ENCODE measurements at places on chromosomes 1 and 21.

- no peak for DNase-seq
Observed at GRCh38 chr1:22750685-22751051, 40.0 kb downstream of the EPHB2 start.

GRCh38 chr1:60988891-60989290, 93.5 kb upstream of the NFIA start:
- DNase-seq = no peak

GRCh38 chr21:41926117-41926806, 27.6 kb downstream of the C2CD2 start:
- no peak for DNase-seq

DNA sequence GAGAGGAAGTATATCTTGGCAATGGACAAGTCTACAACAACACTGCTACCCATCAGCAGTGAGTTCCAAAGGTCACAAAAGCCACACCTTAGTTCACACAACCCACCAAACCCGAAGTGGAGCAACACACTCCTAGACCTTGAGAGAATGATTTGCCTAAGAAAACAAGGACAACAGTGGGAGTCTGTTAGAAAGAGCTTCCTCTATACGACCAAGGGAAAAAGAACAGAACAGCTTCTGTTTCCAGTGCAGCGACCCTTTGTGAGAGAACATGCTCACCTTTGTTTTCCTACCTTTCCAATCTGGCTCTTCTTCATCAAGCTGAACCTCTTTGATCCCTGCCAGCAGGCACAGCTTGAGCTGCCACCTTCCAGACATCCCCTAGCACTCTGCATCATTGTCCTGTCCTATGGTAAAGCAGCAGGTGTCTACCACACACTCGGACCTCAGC, 56.7 kb upstream of the PALMD start:
- DNase-seq = no peak

DNA sequence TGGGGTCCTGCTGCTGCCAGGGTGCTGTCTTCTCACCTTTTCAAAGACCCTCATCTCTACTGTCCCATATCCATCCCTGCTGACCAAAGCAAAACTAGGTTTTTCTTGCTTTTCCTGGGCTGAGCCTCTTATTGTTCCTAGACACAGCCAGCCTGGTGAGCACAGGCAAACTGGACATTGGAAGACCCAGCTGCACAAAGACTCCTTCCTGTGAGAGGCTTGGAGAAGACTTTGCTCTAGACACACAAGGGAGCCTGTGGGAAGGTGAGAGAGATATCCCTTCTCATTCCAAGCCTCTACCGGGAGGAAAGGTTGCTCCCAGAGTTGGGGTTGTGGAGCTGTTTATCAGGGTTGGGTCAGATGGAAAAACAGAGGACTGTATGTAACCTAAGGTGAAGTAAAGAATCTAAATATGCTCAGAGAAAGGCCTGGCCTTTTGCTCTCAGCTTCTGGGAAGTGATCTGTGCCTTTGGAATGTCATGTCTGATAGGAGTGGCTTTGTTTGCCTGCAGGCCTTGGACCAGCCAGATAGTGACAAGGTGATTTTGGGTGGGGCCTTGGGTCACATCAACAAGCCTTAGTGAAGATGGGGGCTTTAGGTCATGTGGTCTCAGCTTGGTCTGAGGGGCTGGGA, 87.6 kb upstream of the RUNX1 start:
- DNase-seq = no peak

DNA sequence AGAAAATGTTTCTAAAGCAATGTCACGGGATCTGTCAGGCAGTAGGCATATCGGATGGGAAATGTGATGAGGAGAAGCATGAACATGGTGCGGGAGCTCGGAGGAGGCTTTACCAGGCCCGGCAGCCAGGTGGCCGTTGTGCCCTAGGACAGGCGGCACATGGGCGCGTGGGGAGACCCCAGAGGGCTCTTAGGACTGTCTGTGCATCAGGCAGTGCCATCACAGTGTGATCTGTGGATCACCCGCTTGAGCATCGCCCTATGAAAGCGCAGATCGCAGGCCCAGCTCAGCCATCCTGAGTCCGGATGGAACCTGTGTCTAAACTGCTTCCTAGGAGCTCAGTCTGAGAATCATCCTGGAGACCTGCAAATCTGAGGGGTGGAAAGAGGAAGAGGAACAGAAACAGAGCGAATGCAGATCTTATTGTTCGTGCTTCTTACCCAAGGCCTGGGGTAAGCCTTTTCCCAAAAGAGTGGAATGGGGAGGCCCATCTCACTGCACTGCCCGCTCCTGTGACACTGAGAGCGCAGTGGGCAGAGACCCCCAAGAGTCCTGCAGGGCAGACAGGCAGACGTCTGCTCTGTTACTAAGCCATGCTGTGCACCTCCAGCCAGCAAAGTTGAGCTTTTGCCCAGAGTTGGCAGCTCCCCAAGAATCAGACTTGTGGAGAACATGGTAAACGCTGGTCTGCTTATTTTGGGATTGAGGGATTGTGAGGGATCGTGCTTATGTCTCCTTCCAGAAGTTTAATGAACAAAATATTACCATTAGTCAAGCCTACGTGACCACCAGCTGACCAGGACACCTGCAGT, 251.0 kb downstream of the RHOU start:
- DNase-seq = no peak

DNA sequence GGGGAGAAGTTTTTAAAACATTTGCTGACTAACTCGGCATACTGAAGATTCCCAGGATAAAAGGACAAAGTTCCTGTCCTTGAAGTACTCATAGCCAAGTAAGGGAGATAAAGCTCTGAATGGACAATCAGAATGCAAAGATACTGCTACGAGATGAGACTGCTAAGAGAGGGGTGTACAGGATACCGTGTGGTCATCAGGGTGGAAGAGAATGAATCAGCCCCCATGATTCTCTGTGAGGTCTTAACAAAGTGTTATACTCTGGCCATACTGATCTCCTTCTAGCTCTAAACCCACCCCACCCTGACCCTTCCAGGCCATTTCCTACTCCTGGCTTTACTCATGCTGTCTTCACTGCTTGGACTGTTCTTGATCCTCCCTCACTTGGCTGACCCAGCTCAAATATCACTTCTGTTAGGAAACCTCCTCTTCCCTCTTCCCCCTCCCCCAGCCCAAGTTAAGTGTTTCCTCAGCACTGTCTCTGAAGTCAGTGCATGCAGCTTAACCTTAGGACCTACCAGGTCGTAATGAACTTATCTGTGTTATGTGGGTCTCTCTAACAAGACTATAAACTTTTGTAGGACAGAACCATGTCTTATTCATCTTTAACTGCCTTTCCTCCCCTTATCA, 15.8 kb upstream of the MAGOH start:
- no peak for DNase-seq

Data from stimulated activated CD4-positive, alpha-beta T cell treated with anti-CD3 and anti-CD28 coated beads, Interleukin-1b, Interleukin-23, amount 100 ng/mL, for 1 hour (primary cell).